ENCODE measurements at places on chromosomes 2 and 18.

DNA sequence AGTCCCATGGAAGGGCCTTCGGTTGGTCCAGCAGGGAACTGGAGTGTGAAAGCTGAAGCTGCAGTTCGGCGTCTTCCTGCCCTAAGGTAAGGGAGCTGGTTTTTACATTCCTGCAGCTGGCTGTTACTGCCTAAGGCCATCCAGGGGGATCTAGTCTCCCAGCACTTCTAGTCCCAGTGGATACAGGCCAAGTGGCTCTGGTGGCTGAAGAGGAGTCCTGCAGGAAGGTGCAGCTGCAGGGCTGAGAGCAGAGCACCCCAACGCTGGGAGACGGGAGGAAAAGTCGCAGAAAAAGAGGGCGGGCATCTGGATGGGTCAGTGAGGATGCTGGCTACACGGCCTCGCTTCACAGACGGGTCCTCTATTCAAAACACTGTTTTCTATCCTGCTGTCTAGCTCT is 225.0 kb upstream of the HS6ST1 start:
- no peak for DNase-seq

GRCh38 chr2:53452957-53453748 is 314.5 kb upstream of the CHAC2 start:
- DNase-seq: no peak

- DNase-seq: no peak
These were observed 32.1 kb downstream of the SPC25 start for GRCh38 chr2:168858146-168858545.

GRCh38 chr2:220432645-220433044 is 805.2 kb downstream of the SLC4A3 start:
- no peak for DNase-seq

- DNase-seq: no peak
These were observed 156.6 kb downstream of the DYSF start for GRCh38 chr2:71609958-71610357.

DNA sequence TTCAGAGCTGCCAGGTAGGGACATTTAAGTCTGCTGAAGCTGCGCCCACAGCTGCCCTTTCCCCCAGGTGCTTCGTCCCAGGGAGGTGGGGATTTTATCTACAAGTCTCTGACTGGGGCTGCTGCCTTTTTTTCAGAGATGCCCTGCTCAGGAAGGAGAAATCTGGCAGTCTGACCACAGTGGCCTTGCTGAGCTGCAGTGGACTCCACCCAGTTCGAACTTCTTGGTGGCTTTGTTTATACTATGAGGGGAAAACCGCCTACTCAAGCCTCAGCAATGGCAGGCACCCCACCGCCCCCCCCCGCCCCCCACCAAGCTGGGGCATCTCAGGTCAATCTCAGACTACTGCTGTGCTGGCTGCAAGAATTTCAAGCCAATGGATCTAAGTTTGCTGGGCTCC is 458.1 kb upstream of the RAB12 start:
- no peak for DNase-seq

DNA sequence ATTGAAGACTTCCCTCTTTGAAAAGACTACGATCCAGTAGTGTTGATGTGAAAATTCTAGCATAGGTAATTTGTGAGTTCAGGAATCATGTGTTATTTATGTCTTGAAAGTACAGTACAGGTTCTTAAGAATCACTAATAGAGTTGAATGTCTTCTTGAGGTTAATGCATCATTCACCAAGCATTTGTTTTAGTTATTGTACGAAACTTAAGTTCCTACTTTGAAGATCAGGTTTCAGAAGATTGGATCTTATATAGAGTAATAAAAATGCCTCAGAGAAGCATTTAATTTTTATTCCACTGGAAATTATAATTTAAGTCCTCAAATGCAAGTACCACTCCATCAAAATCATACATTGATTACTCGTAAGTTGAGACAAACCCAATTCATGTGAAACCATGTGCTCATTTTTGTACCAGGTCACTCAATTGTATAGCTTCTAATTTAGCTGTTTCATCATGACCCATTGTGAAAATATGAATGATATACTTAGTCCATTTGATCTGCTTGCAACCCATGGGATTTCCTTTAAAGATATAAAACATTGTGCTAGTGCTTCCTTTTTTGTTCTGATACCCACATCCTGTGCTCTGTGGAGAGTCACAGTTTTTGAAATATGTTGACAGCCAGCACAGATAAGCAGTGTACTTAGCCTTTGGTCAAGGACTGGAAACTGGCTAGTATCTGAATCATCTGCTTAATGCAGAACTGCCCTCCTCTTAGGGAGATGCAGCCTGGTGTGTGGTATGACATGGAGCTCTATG is 22.5 kb upstream of the RAB27B start:
- DNase-seq: no peak

GRCh38 chr18:36672437-36673344 is 156.1 kb downstream of the TPGS2 start:
- DNase-seq: peak; percentile 11

- DNase-seq: no peak
These were observed 62.4 kb downstream of the KCMF1 start for GRCh38 chr2:85033388-85033787.

- no peak for DNase-seq
These were observed 48.1 kb downstream of the WDR33 start for GRCh38 chr2:127762846-127763245.

GRCh38 chr2:227674485-227674884 is 7.9 kb downstream of the SCYGR5 start:
- no peak for DNase-seq

- no peak for DNase-seq
These were observed 41.0 kb downstream of the PTPRM start for GRCh38 chr18:7608174-7608550.

DNA sequence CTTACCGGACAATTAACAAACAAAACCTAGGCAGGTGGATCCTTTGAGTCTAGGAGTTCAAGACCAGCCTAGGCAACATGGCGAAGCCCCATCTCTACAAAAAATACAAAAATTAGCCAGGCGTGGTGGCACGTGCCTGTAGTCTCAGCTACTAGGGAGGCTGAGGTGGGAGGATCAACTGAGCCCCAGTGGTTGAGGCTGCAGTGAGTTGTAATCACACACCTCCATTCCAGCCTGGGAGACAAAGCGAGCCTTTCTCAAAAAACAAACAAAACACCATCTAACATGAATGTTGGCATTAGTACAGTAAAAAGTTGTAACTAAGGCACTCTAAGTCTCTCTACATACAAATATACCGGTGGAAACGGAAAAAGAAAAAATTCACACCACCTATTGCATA is 5.3 kb downstream of the SP3 start:
- DNase-seq: no peak

- no peak for DNase-seq
These were observed 8.2 kb downstream of the CNOT9 start for GRCh38 chr2:218576854-218577253.

GRCh38 chr2:135005753-135006152 is 41.5 kb downstream of the MAP3K19 start:
- no peak for DNase-seq
